ENCODE measurements at places on chromosomes 1 and 21. TPM values are rescaled to one million over a fixed set of nuclear protein-coding genes. Genes with fewer than 3 reads are reported as not detected.

DNA sequence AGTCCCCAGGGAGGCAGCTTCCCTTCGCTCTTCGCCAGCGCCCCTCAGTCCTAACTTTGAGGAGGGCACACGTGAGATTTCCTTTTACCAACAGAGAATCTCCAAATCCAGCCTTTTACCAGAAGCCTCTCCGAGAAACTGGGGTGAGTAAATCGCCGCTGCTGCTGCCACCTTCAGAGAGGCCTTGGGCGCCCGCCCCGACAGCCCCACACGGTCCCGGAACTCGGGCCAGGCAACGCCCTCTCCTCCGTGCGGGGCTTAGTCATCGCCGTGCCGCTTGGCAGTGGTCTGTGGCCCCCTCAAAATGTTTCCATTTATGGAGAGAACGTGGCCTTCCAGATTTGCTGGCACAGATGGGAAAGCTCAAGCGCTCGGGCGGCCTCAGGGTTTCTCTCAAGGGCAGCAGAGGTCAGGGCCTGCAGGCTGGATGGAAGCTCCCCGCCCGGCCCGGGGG, 41.4 kb upstream of the COL6A2 start:
- DNase-seq = no peak

DNA sequence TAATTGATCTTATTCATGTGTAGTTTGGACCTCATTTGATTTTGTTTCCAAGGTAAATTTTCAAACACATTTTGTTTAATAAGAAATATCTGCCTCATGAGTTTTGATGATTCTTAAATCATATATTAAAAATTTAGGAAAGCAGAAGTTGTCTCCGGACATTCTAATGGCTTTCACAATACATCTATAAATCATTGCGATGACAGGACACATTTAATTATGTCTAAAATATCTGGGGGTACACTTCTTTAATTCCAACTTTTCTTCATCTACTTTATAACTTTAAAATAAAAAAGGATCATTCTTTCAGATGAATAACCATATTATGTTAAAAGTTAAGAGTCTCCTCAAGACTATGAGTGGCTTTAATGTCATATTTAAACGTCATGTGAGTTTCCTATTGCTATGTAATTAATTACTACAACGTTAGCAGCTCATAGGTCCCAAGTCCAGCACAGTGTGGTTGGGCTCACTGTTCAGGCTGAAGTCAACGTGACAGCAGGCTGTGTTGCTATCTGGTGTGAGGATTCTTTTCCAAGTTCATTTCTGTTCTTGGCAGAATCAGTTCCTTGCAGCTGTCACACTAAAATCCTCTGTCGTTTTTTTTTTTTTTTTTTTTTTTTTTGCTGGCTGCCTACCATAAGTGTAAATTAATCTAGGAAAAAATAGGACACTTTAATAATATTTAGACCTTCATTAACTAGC, 893.5 kb downstream of the LTN1 start:
- DNase-seq = no peak

DNA sequence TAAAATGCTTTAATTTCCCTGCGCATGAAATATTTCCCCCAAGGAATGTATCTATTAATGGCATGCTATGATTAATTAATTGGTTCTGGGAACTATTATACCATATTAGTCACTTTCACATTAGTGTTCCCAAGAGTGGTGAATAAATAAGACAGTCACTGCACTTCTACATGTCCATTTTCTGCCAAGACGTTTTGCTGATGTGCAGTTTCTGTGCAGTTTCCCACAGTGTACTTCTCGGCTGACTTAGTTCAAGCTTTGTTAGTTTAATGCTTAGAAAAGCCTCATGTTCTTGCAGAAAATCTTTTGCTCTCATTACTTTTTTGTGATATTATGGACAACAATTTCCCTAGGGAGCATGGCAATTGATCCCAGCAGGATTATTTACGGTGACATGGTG, 1014.5 kb downstream of the BRINP3 start:
- DNase-seq = no peak

- DNase-seq = no peak
Measured at GRCh38 chr1:24656046-24656445, 12.9 kb downstream of the SRRM1 start.

- no peak for DNase-seq
Measured at GRCh38 chr1:215863796-215864195, 296.7 kb downstream of the KCTD3 start.

Gene GUCA2B
- not detected for total RNA-seq

Data from activated CD8-positive, alpha-beta T cell treated with anti-CD3 and anti-CD28 coated beads, Interleukin-2, amount 10 ng/mL, durations not matched to agents 7 days and 5 days (primary cell).